Endothelial cell of umbilical vein (primary cell): ENCODE measurements at places on chromosomes 12 and 14. TPM values are rescaled to one million over a fixed set of nuclear protein-coding genes. Genes with fewer than 3 reads are reported as not detected.

ZNF705A gene
- total RNA-seq, result not detected in 2 replicates

ACRBP gene
- total RNA-seq, result 0.97 and 1.3 TPM in 2 replicates

SLC4A8 gene
- total RNA-seq, result 7.1 and 9.7 TPM in 2 replicates

RFX4 gene
- not detected in 2 replicates for total RNA-seq

COX8C gene
- total RNA-seq, result not detected in 2 replicates

RAD9B gene
- 0.15 TPM in 1 of 2 replicates, not detected in the other for total RNA-seq

RD3L gene
- total RNA-seq, result not detected in 2 replicates

CLEC4E gene
- total RNA-seq, result not detected in 2 replicates

POLE2 gene
- total RNA-seq, result 16.4 and 18.3 TPM in 2 replicates

GRIN2B gene
- not detected in 2 replicates for total RNA-seq

GRCh38 chr12:86772696-86773095 lies 516.5 kb upstream of the MGAT4C start:
- no peak for DNase-seq
- H3K27ac ChIP-seq, result no peak overlapping the region
- no peaks in the 10 kb centered on the region for H3K27me3 ChIP-seq
- no peak overlapping the region for H3K4me3 ChIP-seq

DNA sequence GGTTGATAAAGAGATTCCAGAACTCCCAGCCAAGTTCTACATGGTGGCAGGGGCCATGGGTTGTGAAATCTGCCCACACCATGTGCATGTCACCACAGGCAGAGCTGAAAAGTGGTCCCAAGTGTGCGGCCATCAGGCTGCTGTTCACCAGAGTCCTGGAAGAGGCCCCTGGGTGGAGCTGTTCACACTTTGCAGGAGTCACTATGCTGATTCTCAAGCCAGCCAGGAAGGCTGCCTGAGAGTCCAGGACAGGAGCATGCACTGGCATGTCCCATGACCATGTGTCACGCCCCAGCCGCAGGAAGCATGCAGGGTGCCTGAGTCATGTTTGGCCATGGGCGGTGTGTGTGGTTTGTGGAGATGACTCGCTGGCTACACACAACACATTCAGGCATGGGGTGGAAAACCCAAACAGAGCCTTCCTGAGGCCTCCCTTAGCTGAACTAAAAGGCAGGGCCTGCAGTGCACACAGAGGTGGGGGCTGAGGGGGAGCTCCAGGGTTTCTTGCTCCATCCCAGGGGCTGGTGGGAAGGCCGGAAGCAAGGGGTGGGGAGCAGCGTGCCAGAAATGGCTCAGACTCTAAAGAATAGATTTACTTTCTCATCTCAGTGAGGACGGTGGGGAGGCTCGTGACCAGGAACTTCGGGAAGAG lies 19.4 kb downstream of the ABCB9 start:
- H3K4me1 ChIP-seq, result peaks cover 53% of the 10 kb centered on the region
- no peak overlapping the region for H3K4me3 ChIP-seq
- peak overlapping the region; percentile 85 for H3K27ac ChIP-seq
- no peaks in the 10 kb centered on the region for H3K27me3 ChIP-seq

DNA sequence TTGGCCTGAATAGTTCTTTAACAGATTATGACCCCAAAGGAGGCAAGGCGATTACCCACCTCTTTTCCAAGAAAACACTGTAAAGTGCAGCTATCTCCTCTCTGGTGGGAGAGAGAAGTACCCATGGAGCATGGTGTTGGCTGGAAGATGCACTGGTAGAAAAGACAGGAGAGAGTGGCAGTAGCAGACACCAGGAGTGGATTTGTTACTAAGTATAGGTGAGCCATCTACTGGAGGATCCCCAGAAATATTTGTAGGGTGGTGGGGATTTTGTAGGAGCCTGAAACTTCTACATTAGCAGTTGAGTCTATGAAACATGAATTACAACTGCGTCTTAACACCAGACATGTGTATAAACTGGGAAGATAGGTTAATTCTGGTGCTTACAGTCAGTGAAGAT lies 148.0 kb downstream of the SLC38A4 start:
- no peaks in the 10 kb centered on the region for H3K36me3 ChIP-seq
- DNase-seq, result peak; percentile 41
- H3K27me3 ChIP-seq, result no peaks in the 10 kb centered on the region
- no peaks in the 10 kb centered on the region for H3K4me1 ChIP-seq

- no peaks in the 10 kb centered on the region for H3K4me1 ChIP-seq
- H3K36me3 ChIP-seq, result no peaks in the 10 kb centered on the region
- no peak for DNase-seq
- no peaks in the 10 kb centered on the region for H3K27me3 ChIP-seq
- H3K27ac ChIP-seq, result no peak overlapping the region
Measured at GRCh38 chr14:106845286-106846087, 1319.1 kb downstream of the TMEM121 start.

DNA sequence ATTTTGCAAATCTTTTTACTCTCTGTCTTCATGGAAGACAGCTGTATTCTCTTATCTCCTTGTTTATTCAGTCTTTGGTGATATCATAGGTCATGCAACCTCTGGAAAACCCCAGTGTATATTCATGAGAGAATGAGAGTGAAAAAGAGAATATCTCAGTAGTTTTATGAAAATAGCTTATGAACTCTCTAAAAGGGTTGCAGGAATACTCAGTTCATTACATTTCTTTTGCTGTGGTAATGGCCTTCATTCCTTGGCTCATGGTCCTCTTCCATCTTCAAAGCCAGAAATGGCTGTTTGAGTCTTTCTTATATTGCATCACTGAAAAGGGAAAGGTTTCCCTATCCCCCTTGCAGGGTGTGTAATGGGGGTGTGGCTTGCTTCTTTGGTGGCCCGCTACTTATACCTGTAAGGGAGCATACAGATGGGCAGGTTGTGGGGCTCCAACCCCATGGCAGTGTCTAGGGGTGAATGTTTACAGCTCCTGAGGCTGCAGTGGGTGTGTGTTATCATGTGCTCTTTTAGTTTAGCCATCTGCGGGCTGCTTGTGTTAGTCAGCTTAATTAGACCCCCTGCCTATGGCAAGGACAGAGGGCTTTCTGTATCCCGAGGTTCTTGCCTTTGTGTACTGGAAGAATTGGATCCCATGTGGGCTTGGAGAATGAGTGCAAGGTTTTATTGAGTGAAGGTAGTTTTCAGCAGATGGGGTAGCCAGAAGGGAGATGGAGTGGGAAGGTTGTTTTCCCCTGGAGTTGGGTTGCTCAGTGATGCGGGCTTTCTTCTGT lies 150.2 kb downstream of the CCDC91 start:
- no peaks in the 10 kb centered on the region for H3K4me1 ChIP-seq
- H3K4me3 ChIP-seq, result no peak overlapping the region
- no peaks in the 10 kb centered on the region for H3K36me3 ChIP-seq
- no peak overlapping the region for H3K27ac ChIP-seq
- peak; percentile 46 for DNase-seq

- no peaks in the 10 kb centered on the region for H3K36me3 ChIP-seq
- no peak overlapping the region for H3K27ac ChIP-seq
- no peak for DNase-seq
- H3K4me3 ChIP-seq, result no peak overlapping the region
- no peaks in the 10 kb centered on the region for H3K27me3 ChIP-seq
Measured at GRCh38 chr14:54985156-54985555, 41.7 kb downstream of the WDHD1 start.

GRCh38 chr12:93287149-93287548 lies 90.6 kb upstream of the NUDT4 start:
- H3K27ac ChIP-seq, result no peak overlapping the region
- no peaks in the 10 kb centered on the region for H3K27me3 ChIP-seq
- peak; percentile 27 for DNase-seq
- H3K36me3 ChIP-seq, result no peaks in the 10 kb centered on the region
- no peak overlapping the region for H3K4me3 ChIP-seq

- H3K4me1 ChIP-seq, result no peaks in the 10 kb centered on the region
- no peaks in the 10 kb centered on the region for H3K27me3 ChIP-seq
- no peaks in the 10 kb centered on the region for H3K36me3 ChIP-seq
- no peak overlapping the region for H3K27ac ChIP-seq
- DNase-seq, result no peak
Measured at GRCh38 chr14:85399186-85399585, 130.8 kb upstream of the FLRT2 start.

DNA sequence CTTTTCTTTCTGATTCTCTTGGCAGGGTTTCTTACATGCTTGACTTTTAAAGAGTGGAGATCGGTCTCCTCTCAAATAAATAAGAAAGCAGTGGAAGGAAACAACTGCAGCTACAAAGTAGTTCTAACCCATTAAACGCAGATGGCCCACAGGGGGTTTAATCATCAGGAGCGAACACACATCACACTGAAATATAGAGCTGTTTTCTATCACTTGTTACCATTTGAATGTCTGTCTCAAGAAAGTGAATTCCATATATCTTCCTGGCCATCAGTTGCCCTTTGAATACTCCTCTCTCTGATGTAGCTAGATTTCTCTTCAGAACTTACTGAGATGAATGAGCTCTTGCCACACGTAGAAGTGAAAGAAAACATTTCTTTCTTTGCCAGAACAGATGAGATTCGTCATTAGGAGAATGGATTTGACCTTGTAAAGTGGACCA lies 29.1 kb downstream of the ALX1 start:
- no peak for DNase-seq
- H3K27ac ChIP-seq, result no peak overlapping the region
- no peaks in the 10 kb centered on the region for H3K36me3 ChIP-seq
- no peak overlapping the region for H3K4me3 ChIP-seq

- no peak for DNase-seq
- no peaks in the 10 kb centered on the region for H3K36me3 ChIP-seq
- no peaks in the 10 kb centered on the region for H3K27me3 ChIP-seq
- no peak overlapping the region for H3K27ac ChIP-seq
Measured at GRCh38 chr12:80373666-80374065, 70.4 kb upstream of the PTPRQ start.

- H3K27me3 ChIP-seq, result no peaks in the 10 kb centered on the region
- H3K4me3 ChIP-seq, result no peak overlapping the region
- DNase-seq, result no peak
- H3K4me1 ChIP-seq, result peaks cover 7% of the 10 kb centered on the region
- no peaks in the 10 kb centered on the region for H3K36me3 ChIP-seq
- H3K27ac ChIP-seq, result no peak overlapping the region
Measured at GRCh38 chr14:51644217-51644933, 7.3 kb upstream of the FRMD6 start.

DNA sequence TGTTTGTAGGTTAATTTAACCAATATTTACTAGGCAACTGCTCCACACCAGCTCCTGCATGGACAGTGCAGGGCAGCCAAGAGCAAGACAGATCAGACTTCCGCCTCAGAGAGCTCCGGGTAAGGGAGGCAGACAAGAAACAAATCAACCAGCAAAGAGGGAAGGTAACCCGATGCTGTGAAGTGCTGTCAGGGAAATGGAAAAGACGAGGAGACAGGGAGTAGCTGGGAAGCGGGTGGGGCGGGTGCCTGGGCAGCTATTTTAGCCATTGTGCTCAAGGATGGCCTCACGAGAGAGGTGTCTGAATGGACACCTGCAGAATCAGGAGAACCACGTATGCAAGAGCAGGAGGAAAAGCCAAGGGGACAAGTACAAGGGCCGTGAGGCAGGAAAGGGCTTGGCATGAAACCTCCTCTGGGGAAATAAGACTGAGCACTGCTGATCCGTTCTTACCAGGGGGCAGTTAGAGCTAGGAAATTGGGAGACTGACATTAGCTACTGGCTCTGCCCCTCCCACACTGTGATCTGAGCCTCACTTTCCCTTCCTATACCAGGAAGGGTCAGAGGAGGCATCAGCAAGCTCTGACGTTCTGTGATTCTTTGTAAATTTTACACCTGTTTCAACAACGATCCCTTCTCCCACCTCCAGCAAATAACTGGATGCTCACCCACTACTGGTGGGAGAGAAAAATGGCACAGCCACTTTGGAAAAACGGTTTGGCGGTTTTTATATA lies 6.5 kb upstream of the TMEM119 start:
- no peaks in the 10 kb centered on the region for H3K4me1 ChIP-seq
- H3K27ac ChIP-seq, result no peak overlapping the region
- no peak for DNase-seq

GRCh38 chr12:64450711-64451486 lies 1.0 kb upstream of the TBK1 start:
- H3K4me1 ChIP-seq, result peaks cover 15% of the 10 kb centered on the region
- H3K27me3 ChIP-seq, result no peaks in the 10 kb centered on the region
- peaks cover 2% of the 10 kb centered on the region for H3K36me3 ChIP-seq

- peaks cover 3% of the 10 kb centered on the region for H3K4me1 ChIP-seq
- no peaks in the 10 kb centered on the region for H3K36me3 ChIP-seq
- no peaks in the 10 kb centered on the region for H3K27me3 ChIP-seq
Measured at GRCh38 chr12:31476437-31476836, 114.5 kb downstream of the DENND5B start.

DNA sequence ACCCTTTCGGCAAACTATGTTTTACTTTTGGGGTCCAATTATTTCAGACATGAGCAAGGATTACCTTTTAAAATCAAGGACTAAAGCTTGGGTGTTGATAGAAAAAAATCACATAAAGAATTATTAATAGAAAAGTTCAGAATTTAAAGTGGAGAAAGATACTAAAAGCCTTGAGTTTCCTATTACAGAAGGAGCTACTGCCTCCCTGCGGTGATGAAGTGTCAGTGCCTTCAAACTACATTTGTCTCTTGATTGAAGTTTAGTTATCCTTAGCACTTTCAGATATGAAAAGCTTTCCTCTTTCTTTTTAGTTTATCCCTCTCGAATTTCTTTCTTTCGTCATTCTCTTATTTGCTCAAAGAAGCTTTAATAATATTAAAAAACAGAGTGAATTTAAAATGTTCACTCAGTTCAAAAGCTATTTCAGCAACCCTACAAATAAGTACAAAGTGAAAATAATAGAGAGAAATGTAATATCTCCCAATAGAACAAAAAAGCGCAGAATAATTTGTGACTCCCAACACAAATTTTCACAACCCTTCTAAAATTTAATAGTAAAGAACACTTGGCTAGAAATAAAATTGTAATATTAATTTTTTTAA lies 87.6 kb downstream of the SEC23A start:
- no peaks in the 10 kb centered on the region for H3K4me1 ChIP-seq
- H3K36me3 ChIP-seq, result no peaks in the 10 kb centered on the region
- peak; percentile 76 for DNase-seq
- H3K27ac ChIP-seq, result no peak overlapping the region
- no peak overlapping the region for H3K4me3 ChIP-seq
- H3K27me3 ChIP-seq, result no peaks in the 10 kb centered on the region

DNA sequence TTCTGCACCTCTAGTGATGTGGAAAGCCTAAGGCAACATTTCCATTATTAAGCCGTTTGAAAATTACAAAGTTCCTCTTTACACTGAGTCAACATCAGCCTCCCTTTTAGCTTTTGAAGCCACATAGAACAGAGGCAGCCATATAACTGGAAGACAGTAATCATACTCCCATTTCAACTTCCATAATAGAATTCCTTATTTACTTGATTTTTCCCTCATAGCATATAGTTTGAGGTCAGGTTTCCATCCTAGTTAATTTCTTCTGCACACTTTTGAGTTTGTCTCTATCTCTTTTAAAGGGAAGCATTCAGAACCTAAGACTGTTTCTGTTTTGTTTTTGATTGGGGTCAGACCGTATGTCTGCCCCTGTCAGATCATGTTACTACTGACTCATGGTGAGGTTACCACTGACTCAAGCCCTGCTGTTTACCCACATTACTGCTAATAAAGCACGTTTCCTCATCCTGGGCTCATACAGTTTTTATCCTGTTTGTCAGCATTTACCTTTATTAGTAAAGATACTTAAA lies 161.0 kb downstream of the SLC38A4 start:
- no peaks in the 10 kb centered on the region for H3K36me3 ChIP-seq
- no peak overlapping the region for H3K4me3 ChIP-seq
- peak overlapping the region; percentile 57 for H3K27ac ChIP-seq

GRCh38 chr14:89184952-89185351 lies 232.1 kb downstream of the FOXN3 start:
- H3K36me3 ChIP-seq, result no peaks in the 10 kb centered on the region
- no peak overlapping the region for H3K27ac ChIP-seq
- no peak for DNase-seq
- H3K4me1 ChIP-seq, result no peaks in the 10 kb centered on the region
